Panc1 (cell line): ENCODE measurements at places on chromosomes 6 and 20. TPM values are rescaled to one million over a fixed set of nuclear protein-coding genes. Genes with fewer than 3 reads are reported as not detected.
A peak's percentile ranks its signal among the peaks of the same experiment; 100 is the strongest.

The TRIM40 gene
- not detected for total RNA-seq

DNA sequence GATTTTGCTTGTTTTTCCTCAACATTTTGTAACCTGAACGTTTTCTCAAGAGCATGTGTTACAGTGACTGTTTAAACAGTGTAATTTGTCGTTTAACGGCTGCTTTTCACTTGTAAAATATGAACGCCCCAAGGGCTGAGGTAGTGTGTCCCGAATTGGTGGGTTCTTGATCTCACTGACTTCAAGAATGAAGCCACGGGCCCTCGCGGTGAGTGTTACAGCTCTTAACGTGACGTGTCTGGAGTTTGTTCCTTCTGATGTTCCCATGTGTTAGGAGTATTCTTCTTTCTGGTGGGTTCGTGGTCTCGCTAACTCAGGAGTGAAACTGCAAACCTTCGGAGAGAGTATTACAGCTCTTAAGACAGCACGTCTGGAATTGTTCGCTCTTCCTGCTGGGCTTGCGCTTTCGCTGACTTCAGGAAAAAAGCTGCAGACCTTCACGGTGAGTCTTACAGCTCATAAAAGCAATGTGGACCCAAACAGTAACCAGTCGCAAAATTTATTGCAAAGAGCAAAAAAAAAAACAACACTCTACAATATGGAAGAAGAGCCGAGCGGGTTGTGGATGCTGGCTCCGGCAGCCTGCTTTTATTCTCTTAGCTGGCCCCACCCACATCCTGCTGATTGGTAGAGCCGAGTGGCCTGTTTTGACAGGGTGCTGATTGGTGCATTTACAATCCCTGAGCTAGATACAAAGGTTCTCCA lies 25.1 kb upstream of the TRIM27 start:
- no peak for DNase-seq

- no peak for DNase-seq
Measured at GRCh38 chr20:5835871-5836270, 85.7 kb downstream of the SHLD1 start.

The APOBEC2 gene
- total RNA-seq: not detected

The TOX2 gene
- total RNA-seq: 85.4 TPM

DNA sequence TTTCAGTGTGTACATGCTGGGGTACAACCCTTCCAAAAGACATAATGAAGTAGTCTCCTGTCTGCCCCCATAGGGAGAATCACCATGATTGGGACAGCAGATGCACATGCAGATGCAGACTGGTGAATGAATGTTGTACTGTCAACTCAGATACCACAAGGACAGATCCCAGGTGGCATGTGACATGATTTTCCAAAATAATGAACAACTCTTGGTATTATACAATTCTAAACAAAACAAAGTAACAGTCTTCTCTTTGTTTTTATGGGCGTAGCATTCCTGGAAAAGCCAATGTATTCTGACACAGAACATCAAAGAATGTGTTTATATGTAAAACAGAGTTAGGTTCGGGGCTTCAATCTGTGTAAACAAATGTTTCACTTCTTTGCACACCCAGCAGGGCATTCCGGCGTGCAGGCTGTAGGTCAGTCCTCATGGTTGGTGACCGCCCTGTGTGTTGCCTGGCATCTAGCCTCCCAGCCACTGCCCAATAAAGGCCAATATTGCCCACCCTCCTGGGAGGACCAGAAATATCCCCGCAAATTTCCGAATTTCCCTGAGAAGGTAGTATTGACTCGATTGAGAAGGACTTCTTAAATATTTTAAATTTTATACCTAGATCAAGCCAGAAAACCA lies 127.7 kb downstream of the KLHL32 start:
- no peak for DNase-seq

DNA sequence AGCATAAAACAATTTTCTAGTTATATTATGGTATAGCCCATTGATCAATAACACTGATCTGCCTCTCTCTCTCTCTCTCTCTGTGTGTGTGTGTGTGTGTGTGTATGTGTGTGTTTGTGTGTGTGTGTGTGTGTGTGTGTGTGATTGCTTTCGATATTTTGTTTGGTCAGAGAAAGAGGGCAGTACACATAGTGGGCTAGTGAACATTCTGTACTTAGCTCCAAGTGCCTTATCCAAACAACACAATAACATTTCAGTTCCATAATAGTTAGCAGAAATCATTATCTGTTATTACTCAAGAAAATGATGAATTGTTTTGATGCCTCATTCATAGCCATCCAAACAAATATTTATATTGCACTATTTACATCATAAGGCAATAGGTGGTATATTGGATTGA lies 979.1 kb upstream of the CITED2 start:
- no peak for DNase-seq

GRCh38 chr6:84556541-84557335 lies 207.7 kb downstream of the TBX18 start:
- DNase-seq: no peak

GRCh38 chr6:107144666-107145065 lies 29.4 kb upstream of the BEND3 start:
- DNase-seq: no peak

GRCh38 chr6:154448448-154449096 lies 61.9 kb downstream of the CNKSR3 start:
- DNase-seq: no peak

DNA sequence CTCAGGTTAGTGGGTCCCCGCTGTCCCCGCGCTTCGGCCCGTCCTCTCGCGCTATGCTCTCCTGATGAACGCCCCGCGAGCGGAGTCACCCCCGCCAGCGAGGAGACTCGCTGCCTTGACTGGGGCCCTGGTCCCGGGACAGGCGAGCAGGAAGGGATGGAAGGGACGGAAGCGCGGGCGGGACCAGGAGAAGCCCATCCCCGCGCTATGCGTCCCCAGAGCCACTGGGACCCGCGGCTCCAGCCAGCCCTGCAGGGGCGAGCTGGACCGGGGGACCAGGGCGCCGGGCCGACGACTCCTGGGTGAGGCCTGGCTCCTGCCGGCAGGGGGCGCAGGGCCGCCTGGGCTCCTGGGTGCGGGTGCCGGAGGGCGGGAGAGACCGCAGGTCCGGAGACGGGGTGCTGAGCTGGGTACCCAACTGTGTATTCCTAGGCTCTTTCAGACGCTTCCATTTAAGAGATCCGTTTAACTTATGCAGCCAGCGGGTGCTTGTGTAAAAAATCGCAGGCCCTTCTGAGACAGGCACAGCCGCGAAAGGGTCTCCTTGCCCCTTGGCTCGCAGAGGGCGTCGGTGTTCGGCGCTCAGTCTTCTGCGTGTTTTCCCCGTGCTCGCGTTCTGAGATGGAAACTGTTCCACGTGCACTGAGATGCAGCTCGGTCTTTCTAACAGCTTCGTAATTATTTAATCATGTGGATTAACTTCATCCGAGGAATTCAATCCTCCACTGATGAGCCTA lies 580 bp upstream of the SYCP2 start:
- peak; percentile 53 for DNase-seq

GRCh38 chr6:129105035-129105434 lies 222.1 kb downstream of the LAMA2 start:
- no peak for DNase-seq

The PGC gene
- 0.18 TPM for total RNA-seq

The LAMP5 gene
- total RNA-seq: not detected

The UBR2 gene
- total RNA-seq: 19.1 TPM

DNA sequence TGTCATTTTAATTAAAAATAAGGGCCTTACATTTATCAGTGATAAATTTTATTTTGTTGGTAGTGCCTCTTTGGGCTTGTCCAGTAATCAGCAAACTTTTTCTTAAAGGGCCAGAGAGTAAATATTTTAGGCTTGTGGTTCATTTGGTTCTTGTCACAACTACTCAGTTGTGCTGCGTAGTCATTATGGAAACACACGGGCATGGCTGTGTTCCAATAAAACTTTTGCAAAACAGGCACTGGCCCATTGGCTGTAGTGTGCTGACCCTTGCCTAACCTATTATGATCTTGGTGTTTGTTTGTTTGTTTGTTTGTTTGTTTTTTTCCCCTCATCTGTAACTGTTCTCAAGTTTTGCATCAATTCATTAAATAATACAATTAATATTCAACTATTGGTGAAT lies 19.4 kb downstream of the TBPL1 start:
- DNase-seq: no peak

DNA sequence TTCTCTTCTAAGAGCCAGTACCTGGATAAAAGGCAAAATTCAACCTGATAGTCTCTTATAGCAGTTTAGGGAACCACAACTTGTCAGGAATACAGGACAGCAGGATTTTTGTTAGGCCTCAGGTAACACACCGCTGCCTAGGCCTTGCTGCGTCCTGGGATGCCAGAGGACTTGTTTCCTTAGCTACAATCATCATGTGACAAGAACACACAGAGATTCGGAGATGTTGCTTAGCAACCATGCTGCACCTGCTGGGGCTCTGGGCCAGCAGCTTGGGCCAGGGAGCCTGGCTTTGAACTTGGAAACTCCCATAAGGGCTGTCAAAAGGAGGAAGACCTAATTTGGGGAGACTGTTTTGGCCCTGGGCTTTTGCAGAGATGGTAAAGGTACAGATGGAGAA lies 36.1 kb upstream of the CHD6 start:
- DNase-seq: no peak

DNA sequence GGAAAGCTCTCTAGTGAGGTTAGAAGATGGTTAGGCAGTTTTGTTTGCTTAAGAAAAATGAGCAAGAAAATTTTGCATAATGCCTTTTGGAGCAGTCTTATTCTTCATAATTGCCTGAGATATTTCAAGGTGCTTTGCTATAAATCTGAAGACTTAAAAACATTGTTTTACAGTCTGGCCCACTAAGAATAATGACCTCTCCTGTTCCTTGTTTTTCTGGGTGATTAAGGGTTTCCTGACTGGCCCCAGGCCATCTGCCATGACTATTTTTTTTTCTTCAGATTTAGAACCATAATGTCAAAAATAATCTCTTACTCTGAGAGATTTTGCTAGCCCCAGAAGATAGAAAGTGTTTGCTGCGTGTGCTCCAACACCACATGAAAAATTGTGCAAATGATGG lies 72.3 kb upstream of the CENPW start:
- DNase-seq: no peak

- DNase-seq: peak; percentile 96
Measured at GRCh38 chr6:139764498-139764986, 390.1 kb upstream of the CITED2 start.

The LIN28B gene
- total RNA-seq: 5.8 TPM

GRCh38 chr6:157531986-157532365 lies 151.0 kb downstream of the ZDHHC14 start:
- DNase-seq: no peak

DNA sequence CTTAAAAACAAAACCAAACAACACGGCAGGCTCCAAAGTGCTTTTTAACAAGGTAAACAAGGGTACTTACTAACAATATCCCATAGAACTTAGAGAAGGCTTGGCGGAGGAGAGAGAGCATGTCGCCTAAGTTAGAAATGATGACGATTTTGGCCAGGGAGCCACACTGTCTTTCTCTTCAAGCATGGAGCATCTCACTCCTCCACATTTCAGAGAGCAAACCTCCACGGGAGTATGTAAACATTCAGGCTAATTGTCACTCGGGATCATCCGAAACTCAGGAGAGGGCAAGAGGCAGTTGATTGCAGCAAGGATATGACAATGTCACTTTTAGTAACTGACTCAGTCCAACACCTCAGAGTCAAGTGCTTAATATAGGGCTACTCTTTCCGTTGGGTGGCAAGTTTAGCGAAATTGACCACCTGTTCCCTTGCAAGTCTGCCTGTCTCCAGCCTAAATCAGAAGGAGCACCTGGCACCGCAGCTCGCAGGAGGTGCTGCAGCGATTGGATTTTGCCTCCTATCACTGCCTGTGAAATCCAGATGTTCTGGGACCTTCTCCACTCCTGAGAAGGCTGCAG lies 65.8 kb upstream of the RPS6KA2 start:
- DNase-seq: no peak

- DNase-seq: peak; percentile 51
Measured at GRCh38 chr6:7615611-7616383, 25.8 kb downstream of the SNRNP48 start.

The CST7 gene
- not detected for total RNA-seq

DNA sequence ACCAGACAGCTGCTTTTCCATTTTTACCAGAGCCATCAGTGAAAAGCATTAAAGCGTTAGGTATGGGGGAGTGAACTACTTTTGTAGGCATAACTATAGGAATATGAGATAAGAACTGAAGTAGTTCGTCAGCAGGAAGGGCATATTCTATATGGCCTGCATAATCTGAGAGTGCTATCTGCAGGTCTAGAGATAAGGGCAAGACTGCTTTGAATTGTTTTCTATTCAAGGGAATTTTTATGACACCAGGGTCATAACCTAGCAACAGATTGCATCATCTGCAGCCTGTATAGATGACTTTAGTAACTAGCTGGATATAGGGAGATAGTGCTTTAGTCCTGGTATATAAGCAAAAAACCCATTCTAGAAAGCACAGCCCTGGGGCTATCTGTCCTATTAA lies 437.3 kb upstream of the HTR1E start:
- no peak for DNase-seq

The SCUBE3 gene
- 1.6 TPM for total RNA-seq

DNA sequence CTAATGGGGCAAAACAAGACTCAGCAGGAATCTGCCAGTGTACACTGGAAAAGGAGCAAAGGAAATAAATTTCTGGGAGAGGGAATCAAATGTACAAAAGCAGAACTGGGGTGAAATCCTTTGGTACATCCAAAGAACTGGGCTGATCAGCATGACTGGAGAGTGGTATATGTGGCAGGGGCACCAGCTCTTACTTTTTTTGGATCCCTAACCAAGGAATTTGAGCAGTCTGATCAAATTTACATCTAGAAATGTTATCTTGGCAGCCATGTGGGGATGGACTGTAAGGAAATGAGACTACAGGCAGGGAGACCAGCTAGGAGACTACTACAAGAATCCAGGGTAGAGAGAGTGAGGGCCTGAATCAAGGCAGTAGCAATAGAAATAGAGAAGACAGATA lies 1.2 kb upstream of the ZSCAN31 start:
- DNase-seq: no peak

GRCh38 chr20:5751856-5752255 lies 1.7 kb downstream of the SHLD1 start:
- DNase-seq: no peak

- no peak for DNase-seq
Measured at GRCh38 chr6:143605906-143606521, 71.8 kb upstream of the PHACTR2 start.

- DNase-seq: no peak
Measured at GRCh38 chr6:109262261-109262660, 120.0 kb downstream of the CD164 start.
